Cardiac muscle cell (in vitro differentiated cells and primary cell): ENCODE measurements at places on chromosomes 16 and 17.

GRCh38 chr17:62980842-62981241 is 14.8 kb downstream of the TANC2 start:
- no peak for DNase-seq

GRCh38 chr17:8914554-8914953 is 47.1 kb upstream of the PIK3R6 start:
- no peak for DNase-seq

DNA sequence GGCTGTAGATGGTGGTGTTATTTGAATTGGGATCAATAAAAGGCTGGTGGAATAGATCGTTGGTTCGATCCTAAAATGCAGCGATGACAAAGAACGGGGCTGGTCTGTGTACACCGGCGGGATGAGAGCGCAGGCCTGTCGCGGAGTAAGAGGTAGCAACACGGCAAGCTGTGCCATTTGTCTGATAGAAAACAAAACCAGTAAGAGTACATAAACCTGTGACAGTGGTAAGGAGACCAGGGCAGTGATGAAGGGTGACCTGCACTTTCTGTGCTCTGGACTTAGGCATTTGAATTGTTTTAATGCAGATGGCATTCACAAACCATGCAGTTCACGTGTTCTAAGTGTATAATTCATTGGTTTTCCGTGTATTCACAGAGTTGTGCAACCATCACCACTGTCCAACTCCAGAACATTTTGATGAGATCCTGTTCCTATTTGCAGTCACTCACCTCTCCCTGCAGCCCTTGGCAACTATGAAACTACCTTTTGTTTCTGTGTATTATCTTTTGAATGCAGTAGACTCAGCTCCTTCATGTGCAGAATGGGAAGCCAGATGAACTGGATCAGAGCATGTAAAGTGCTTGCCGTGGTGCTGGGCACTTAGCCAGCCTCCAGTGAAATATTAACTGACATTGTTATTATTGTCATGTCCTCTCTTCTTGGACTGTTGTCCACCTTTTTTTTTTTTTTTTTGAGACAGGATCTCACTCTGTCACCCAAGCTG is 286.1 kb downstream of the SNX29 start:
- DNase-seq, result no peak

GRCh38 chr17:3750926-3751325 is 27.2 kb downstream of the HASPIN start:
- DNase-seq, result no peak

DNA sequence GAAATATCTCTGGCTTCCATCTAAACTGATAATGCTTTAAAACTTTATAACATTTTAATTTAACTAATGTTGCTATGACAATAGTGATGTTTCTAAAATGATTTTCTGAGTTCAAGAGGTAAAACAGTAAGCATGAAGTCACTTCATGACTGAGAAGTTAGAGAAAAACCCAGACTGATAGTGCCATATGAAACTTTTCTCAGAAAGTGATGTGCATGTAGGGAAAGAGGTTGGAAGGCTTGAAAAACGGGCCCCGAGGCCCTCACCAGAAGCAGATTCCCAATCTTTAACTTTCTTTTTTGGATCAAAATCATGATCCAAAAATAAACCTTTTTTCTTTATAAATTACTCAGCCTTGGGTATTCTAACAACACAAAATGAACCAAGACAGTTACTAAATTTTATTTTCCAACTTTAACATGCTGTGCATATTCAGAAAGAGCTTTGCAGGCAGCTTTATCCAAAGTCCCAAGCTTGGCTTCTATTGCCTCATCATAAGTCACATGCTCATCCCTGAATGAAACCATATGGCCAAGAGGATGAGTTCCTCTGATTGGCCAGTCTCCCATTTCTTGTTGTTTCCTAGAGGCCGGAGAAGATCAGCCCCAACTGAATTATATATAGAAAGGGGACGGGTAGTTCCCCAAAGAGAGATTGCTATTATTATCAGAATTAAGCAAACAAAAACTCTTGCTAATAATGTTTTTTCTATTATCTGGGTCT is 357.6 kb upstream of the SALL1 start:
- DNase-seq, result peak; percentile 76

GRCh38 chr17:39709998-39710964 is 10.4 kb downstream of the ERBB2 start:
- no peak for DNase-seq

- DNase-seq, result no peak
These were observed 834 bp downstream of the MRPL12 start for GRCh38 chr17:81703747-81704654.

GRCh38 chr16:88289561-88289960 is 93.2 kb upstream of the ZNF469 start:
- DNase-seq, result no peak

GRCh38 chr17:78272181-78272913 is 40.9 kb downstream of the TMEM235 start:
- peak; percentile 93 for DNase-seq

DNA sequence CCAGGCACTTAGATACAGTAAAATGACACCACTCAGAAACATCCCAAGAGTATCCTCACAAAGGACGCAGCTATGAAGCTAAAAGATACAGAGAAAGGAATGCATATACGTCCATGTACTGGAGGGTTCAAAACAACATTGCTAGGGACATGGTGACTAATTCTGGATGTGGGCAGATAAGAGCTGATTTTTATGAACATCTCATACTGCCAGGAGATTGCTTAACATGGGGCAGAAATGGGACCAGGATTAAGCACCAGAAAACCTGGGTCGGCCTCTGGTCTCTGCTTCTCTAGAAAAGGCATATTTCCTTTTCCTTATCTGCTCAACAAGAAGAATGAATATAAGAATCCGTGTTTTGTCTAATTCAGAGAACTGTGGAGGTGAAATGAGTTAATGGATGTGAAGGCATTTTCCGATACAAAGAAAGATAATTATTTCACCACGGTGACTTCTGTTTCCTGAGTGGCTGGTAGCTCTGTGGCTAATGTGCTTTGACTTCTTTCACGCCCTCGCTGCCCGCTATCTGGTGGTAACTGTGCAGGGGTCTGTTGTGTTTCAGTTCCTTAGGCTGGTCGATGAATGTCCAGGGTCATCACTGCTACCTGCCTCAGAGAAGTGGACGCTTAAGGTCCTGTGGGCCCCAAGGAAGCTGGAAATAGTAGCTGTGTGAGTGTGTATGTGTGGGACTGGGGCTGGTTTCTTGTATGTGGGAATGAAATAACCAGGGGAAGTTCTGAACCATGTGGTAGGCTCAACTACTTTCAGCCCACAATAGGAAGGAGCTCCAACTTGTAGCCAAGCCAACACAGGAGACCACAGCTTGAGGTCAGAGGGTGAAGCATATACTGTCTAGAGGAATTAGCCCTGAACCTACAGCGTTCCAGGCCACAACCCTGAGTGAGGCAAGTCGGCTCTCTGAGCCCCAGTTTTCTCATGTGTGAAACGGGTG is 15.8 kb upstream of the CCL5 start:
- DNase-seq, result peak; percentile 94

DNA sequence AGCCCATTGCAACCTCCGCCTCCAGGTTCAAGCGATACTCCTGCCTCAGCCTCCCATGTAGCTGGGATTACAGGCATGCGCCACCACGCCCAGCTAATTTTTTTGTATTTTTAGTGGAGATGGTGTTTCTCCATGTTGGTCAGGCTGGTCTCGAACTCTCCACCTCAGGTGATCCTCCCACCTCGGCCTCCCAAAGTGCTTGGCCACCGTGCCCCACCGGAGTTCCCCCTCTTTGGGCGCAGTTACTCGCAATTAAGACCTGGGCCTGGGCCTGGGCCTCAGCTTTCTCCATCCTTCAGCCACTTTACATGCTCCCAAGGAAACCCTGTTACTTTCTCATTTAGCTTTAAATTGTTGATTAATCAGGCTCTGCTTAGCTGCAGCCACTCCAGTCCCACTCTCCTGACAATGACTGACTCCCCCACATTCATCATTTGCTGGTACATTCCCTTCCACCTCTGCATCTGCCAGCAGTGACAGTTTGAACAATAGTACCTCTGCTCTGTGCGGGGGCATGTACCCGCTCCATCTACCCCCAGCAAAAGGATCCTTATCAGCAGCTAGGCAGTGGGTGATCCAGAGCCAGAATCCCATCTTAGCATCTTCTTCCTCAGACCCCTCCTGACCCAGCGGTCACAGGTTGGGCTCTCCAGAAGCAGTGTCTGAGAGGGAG is 47.2 kb upstream of the SLC47A1 start:
- DNase-seq, result no peak

GRCh38 chr17:34319039-34319483 is at the start of gene CCL8:
Gene CCL8, plus strand, starts transcription at chr17:34319435. Its CDS starts 67 bp downstream, at chr17:34319502.
- no peak for DNase-seq

DNA sequence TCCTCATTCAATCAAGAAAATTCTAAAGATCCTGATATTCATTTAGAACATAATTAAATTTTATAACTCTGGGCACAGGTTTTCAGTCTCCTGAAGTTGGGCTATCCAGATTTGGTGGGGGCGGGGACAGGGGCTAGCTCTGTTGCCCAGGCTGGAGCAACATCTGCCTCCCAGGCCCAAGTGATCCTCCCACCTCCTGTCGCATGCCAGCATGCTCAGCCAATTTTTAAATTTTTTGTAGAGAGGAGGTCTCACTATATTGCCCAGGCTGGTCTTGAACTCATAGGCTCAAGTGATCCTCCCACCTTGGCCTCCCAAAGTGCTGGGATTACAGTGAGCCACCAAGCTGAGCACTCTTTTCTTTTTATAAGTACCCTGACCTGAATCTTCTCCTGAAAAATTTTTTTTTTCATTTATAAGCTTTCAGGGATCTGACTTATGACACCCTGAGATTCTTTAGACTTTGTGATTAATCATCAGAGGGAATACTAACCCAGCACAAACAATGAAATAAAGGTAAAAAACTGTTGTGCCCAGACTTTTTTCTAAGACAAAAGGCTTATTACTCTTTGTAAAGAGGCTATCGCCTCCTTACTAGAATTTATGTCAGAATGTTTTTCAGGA is 62.6 kb downstream of the TUBD1 start:
- DNase-seq, result no peak

DNA sequence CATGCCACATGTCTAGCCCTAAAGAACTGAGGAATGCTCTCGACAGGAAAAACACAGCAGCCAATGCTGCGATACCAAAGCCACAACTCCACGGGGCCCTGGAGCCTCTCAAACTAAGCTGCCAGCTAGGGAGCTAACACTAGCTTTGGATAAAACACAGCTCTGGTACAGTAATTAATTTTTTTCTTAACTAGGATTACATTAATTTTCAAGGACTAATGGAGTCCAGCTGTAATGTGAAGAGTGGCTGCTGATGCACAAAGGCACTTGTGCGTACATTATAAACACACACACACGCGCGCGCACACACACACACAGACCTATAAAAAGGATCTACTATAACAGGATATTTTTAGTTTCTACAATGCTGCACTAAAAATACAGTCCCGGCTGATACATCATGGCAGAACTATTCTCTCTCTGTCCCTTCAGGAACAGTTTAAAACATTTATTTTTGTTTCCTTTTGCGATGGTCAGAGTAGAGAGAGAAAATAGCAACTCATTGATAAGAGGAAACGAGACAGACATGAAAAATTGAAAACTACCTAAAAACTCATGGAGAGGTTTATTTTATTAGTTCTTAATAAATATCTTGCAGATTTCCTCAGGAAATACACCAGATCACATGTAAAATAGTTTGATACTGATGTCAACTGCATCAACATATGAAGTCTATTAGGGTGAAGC is 88.5 kb downstream of the SMG6 start:
- DNase-seq, result peak; percentile 68

DNA sequence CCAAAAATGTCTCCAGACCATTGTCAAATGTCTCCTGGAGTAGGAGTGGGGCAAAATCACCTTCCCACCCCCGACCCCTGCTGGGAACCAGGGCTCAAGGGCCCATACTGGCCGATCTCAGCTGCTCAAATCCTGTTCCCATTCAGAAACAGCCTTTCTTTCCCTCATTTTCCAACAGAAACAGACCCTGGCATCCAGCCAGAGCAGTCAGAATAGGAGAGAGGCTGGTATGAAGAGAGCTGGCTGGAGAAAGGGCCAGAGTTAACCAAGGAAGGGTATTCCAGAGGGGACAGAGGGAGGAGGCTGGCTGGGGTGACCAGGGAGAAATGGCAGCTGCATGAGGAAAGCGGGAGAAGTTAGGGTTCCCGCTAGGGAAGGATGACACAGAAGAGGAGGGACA is 199.1 kb downstream of the XYLT1 start:
- peak; percentile 8 for DNase-seq
